ENCODE measurements at places on chromosomes 16 and 17.

DNA sequence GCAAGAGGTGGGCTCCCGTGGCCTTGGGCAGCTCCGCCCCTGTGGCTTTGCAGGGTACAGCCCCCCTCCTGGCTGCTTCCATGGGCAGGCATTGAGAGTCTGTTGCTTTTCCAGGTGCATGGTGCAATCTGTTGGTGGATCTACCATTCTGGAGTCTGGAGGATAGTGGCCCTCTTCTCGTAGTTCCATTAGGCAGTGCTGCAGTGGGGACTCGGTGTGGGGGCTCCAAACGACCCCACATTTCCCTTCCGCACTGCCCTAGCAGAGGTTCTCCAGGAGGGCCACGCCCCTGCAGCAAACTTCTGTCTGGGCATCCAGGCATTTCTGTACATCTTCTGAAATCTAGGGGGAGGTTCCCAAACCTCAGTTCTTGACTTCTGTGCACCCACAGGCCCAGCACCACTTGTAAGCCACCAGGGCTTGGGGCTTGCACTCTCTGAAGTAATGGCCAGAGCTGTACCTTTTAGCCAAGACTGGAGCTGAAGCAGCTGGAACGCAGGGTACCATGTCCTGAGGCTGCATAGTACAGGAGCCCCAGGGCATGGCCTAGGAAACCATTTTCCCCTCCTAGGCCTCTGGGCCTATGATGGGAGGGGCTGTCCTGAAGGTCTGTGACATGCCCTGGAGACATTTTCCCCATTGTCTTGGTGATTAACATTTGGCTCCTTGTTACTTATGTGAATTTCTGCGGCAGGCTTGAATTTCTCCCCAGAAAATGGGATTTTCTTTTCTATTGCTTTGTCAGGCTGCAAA is 6.0 kb downstream of the PRKAR1A start:
- no peak for DNase-seq

DNA sequence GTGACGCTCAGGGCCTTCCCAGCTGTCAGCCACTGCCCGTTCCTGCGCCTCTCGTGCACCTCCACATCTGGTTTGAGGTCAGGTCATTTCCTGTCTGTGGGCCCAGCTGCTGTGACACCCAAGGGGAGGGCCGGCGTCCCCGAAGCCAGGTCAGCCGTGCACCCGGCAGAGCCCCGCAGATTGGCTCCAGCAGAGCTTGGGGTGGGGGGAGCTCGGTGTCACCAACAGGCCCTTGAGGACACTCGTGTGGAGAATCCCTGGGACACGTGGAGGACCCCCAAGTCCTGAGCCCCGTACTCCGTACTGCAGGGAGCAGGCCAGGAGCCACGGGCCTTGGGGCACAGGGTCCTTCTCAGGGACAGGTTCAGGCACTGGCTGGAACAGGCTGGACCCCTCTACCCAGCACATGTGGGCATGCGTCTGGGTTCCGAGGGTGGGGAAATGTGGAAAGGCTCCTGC is 4.8 kb downstream of the SPATA2L start:
- DNase-seq, result no peak

DNA sequence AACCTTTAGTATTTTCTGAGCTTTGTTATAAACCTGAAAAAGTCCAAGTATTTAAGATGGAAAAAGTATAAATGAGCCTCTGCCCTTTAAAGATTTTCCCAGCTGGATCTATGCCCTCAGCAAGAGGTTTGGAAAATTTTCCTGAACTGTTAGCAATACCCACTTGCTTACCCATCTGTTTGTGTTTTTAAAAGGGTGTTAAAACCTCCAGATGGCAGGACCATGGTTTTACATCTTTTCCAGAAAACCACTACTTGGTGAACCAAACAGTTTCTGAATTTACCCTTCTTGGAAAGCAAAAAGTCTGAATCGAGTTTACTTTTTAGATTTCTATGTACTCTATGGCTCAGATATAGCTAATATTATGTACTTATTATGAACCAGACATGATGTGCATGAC is 719 bp downstream of the PMFBP1 start:
- no peak for DNase-seq

- peak; percentile 66 for DNase-seq
Measured at GRCh38 chr17:55769625-55770000, 18.8 kb downstream of the PCTP start.

DNA sequence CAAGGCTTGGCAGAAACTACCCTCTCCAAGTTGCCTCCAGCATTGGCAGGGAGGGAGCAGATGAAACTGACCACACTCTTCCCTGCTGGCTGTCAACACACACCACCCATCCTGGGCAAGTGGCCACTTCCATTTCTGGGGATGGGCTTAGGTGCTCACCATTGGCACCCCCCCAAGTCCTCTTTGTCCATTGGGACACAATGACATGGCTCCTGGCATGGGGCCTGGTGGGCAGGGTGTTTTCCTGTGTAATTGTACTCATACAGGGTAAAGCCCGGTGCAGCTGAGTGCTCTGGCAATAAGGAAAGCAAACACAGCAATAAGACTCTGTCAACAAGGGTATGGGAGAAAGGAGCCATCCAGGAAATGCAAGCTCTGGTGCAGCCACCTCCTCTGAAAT is 22.6 kb downstream of the SCNN1B start:
- no peak for DNase-seq

DNA sequence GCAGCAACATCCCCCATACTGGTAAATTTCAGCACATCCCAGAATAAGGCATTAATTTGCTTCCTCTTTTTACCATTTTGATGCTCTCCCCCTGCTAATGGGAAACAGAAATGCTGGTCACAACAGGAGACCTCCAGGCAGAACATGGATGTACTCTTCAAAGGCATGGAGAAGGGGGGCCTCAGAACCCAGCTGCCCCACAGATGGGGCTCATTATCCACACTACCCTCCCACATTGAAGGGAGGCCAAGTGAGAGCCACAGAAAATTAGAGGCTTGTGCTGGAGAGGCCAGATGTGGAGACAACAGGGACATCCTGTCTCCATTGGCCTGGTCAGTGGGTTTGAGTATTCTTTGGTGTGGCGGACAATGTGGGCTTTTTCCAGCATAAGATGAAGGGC is 150.1 kb upstream of the CDH11 start:
- no peak for DNase-seq

DNA sequence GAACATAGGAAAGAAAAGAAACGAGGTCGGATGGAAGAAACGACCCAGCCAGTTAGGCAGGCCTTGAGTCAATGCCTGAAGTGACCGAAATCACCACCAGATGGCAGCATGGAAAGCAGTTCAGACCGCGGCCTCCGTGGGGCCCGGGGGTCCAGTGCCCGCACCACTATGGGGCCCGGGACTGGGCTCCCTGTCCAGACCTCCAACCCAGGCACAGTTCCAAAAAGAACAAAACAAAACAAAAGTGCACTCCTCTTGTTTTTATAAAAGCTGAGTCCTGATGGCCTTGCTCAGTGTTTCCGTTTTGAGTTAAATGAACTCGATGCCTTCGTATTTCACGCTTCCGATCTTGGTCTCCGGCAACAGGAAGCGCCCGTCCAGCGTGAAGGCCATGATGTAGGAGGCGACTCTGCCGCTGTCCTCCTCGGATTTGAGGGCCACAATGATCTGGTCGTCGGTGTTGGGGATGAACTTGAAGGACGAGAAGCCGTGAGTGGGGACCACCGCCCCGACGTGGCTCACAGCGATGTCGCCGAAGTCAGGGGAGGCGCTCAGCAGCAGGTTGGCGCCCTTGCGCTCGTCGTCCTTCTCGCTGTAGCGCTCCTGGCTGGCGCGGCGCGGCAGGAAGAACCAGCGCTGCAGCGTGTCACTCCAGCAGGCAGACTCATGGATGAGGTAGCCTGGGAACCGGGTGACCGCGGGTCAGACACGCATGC is 13.7 kb upstream of the LGALS3BP start:
- DNase-seq, result peak; percentile 44

GRCh38 chr16:89710709-89711564 is 9.4 kb upstream of the SPATA2L start:
- no peak for DNase-seq

DNA sequence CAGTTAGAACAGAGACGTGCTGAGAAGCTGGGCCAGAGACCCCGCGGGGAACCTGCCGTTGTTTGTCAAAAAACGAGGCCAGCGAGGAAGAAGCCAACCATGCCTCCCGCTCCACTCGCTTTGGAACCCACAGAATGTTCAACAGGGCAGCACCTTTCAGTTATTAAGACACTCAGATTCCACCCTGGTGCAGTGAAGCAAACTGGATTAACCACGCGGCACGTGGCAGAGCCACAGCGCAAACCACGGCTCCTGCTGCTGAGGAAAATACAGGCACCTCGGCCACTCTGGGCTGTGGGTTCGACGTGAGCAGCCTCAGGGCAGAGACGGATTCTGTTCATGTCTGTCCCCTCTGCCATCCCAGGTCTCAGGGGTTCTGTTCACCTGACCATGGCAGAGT is 24.4 kb downstream of the ALOX15 start:
- DNase-seq, result no peak

GRCh38 chr17:70332356-70333210 is 163.3 kb downstream of the KCNJ2 start:
- DNase-seq, result no peak

GRCh38 chr16:22264786-22265185 is 32.4 kb upstream of the POLR3E start:
- no peak for DNase-seq

DNA sequence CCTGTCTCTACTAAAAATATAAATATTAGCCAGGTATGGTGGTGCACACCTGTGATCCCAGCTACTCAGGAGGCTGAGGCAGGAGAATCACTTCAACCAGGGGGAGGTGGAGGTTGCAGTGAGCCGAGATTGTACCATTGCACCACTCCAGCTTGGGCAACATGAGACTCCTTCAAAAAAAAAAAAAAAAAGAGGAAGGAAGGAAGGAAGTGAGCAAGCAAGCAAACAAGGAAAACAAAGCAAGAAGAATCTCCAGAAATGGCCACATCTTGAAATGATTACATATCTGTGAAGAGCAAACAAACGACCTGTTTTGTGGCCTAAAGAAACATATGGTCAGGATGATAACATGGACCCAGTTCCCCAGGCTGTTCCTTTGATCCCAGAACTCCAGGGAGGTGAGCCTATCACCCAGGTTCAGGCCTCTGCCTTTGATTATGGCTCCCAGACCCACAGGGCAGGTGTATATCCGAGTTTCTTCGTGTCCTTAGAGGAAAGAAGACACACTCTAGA is 8.9 kb downstream of the ACOX1 start:
- DNase-seq, result peak; percentile 70

DNA sequence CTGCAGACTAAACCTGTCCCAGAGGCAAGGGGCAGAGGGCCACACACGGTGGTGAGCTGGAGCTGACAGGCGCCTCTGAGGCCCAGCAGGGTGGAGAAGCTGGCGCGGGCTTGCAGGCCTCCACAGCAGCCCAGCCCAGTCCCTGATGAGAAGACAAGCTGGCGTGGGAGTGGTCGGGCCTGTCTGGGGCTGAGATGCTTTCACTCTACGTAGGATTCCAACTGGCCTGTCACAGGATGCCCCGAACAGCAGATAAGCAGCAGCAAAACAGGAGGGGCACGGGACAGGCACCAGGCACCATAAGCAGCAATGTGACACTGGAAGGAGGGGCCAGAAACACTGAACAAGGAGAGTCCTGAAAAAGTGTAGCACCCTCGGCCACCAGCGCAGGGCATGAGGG is 40.1 kb downstream of the PEMT start:
- DNase-seq, result no peak

GRCh38 chr17:77498091-77498741 is 357.4 kb downstream of the SEC14L1 start:
- DNase-seq, result no peak

GRCh38 chr17:79113699-79114457 is 39.3 kb downstream of the ENGASE start:
- DNase-seq, result no peak

DNA sequence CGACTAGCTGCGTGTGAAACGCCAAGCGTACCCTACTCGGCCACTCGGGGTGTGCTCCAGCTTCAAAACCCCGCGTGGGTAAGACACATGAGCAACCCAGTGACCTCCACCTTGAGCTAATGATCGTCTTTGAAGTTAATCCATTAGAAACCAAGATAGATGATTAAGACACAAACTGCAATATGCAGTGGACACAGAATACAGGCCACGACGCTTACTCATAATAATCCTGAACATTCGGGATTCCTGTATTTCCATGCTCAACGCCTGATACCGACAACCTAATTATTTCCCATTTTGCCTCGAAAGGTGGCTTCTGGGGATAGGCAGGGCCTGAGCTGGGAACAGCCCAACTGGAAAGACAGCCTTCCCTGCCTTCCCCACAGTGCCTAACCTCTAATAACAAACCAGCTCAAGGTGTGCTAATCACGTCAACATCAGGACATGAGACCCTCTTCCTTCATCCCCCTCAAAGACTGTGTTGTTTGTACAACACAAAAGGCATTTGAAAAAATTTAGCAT is 504 bp upstream of the COPRS start:
- no peak for DNase-seq

DNA sequence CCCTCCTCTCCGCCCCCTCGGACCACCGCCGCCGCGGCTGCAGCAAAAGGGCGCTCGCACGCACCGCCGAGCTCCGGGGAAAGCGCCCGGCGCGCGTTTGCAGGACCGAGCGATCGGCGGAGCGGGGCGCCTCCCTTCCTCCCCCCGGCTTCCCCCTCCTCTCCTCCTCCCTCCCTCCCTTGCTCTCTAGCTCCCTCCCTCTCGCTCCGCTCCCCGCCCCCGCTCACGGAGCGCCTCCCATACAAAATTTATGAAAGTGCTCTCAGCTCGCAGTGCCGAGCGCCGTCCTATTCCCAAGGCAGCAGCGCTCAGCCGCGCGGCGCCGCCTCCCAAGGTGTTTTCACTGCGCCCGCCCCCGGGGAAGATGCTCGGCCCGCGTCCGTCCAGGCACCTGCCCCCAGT is at the start of gene RTN4RL1:
RTN4RL1 (minus strand) TSS at position 115 of the 402 bp plus-strand sequence. CDS start 469 bp downstream, outside the sequence.
- DNase-seq, result peak; percentile 39
